ENCODE measurements at places on chromosomes 1 and 21.

- DNase-seq = no peak
Measured at GRCh38 chr21:36211660-36212512, 55.3 kb downstream of the DOP1B start.

DNA sequence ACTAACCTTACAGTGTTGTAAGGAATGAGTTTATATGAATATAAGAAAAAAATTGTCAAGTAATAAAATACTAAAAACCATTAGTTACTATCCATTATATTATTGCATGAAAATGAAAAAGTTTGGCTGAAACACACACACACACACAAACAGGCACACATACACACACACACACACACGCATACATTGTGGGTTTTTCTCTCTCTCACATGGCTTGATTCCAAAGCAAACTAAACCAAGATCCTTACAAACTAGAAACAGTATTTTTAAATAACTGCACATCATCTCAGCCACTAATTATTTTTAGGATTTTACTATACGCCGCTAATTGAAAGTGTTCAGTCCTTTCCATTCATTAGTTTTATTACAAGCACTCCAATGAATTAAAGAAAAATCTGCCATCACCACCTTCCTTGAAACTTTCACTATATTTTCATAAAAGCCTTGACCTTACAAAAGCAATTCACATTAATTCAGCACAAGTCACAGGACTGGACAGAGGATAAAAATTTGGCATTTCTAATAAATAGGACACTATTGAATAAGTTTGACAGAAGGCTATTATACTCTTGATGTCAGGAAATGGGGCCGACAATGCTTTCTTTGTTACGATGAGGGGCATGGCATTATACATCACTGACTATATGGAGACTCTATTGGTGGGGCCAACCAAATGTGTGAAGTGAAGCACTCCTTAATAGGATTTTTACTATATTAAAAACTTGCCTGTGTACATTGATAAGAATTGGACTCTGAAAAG lies 187.0 kb upstream of the ESRRG start:
- DNase-seq = no peak

DNA sequence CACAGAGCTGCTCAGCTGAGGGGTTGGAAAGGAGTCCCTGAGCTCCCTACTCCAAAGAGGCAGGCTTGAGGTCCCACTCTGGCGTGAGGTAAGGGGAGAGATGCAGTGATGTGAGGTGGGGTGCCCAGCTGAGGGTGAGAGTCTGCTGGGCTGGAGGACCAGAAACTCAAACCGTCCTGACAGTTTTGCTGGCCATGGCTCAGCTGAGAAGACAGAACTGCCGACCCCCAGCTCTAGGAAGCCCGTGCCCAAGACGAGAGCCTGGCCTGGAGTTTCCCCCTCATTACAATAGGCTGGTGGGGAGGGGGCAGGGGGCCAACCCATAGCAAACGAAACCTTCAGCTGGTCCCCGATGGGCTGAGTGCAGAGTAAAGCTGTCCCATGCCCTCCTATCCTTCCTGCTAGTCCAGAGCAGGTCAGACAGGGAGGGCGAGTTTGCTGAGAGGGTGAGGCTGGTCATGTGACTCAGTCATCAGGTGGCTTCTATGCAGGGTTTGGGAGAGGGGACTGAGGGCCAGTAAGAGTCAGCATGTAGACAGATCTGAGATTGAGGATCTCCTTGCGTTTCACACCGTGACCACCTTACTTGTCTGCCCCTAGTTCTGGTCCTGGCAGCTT lies 129.3 kb downstream of the PRDM2 start:
- no peak for DNase-seq

DNA sequence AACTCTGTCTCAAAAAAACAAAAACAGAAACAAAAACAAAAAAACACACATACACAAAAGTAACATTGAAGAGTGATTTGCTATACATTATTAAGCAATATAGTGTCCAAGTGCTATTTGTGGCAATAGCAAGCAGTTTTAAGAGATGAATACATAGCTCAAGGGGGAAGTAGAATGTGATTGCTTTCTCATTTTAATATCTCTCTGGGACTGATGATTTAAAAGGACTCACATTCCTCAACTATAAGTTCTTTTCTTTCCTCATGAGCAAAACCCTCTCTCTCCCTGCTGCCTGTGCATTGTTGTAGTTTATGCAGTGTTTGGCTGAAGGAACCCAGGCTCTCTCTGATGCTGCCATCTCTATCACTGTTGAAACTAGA lies 47.0 kb upstream of the CSF1 start:
- no peak for DNase-seq

GRCh38 chr21:25708467-25709065 lies 26.1 kb downstream of the ATP5PF start:
- no peak for DNase-seq

GRCh38 chr1:211605603-211606331 lies 26.8 kb upstream of the SLC30A1 start:
- DNase-seq = no peak

GRCh38 chr21:39527664-39528381 lies 76.1 kb downstream of the SH3BGR start:
- DNase-seq = peak; percentile 53
